ENCODE measurements at places on chromosomes 1 and 21. TPM values are rescaled to one million over a fixed set of nuclear protein-coding genes. Genes with fewer than 3 reads are reported as not detected.

DNA sequence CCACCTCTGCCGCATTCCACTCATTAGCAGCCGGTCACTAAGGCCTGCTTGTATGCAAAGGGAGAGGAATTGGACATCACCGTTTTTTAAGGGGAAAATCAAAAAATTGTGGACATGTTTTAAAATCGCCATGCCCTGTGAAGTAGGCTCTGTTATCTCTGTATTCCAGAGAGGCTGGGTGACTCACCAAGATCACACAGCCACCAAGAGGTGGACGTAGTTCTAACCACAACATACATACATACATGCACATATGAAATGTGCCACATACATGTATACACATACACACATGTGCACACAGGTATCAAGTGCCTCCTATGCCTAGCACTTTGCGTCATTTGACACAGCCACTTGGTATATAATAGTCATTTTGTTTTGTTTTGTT, 16.0 kb upstream of the ZSCAN20 start:
- DNase-seq = no peak

DNA sequence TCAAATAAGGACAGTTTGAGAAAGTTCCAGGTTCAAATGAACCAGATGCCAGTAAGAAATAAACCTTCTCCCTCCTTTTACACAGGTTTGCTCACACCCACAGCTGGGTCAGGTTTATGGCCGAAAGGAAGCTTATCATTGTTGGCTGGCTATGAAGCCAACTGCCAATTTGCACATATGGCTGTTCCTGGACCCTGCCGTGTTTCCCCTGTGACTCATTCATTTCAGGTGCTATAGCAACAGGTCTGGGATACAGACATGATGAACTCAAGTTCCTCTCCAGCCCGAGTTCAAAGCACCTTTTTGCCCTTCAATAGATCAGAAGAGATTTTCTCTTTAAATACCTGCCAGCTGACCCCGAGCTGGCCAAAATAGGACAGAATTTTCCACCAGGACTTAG, 134.4 kb upstream of the SMYD2 start:
- no peak for DNase-seq

GRCh38 chr1:179971563-179972496, 17.2 kb downstream of the CEP350 start:
- DNase-seq = no peak

GRCh38 chr1:27585684-27586083, 18.3 kb downstream of the AHDC1 start:
- no peak for DNase-seq

The COPA gene
- total RNA-seq = 334 TPM

The PRKCZ gene
- 0.59 TPM for total RNA-seq
